ENCODE measurements at places on chromosomes 13 and 19.

DNA sequence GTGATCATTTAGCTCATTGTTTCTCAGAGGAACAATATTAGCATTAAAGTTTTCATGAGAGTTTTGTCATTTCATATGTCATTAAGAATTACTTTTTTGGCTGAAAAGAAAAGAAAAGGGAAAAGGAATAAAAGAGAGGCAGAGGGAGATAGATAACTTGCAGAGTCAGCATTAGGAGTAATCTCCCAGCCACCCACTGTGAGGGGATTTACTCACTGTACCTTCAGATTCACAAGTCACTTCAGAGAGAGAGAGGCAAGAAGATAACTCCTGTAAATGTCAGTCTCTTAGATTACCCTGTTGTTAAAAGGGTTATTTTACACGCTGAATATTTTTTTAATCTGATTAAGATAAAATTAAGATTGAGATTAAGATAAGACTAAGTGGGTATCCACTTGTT, 125.2 kb downstream of the POU4F1 start:
- DNase-seq: no peak

DNA sequence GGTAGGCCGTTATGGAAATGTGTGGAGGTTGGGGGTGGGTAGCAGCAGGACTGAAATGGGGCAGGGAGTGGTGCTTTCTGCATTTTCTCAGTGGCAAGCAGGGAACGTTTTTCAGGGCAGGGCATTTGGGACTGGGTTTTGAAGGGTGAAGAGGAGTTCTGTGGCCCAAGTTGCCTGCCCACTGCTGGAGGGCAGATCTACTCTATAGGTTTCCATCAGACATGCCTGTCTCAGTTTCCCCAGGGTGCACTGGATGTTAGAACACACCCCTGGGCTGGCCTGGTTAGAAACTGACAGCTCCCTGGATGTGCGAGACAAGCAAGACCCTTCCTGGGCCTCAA, 870 bp upstream of the GRIN3B start:
- DNase-seq: no peak

DNA sequence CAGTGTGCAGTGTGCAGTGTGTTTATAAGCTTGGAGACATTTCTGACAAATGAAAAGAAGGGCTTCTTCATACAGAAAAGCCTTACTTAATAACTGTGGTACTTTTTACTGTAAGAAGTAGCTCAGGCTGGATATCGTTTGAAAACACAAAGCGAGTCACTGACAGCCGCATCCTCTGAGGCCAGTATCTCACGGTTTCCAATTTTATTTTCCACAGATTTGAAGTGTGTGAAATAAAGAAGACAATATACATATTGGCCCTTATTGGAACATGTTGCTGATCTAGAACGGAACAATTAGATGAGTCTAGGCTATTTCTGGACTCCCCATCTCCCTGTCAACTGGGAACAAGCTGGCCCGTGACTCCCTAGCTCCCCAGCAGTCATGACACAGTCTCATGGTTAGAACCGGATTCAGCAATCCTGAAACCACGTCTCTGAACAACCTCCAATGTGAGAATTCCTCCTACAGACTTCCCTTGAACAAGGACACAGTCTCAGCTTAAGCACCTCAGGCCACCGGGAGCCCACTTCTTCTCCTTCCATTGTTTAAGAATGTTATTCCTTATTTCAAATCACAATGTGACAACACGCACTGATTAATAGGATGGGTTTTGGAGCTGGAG, 484.5 kb downstream of the COG6 start:
- DNase-seq: no peak

DNA sequence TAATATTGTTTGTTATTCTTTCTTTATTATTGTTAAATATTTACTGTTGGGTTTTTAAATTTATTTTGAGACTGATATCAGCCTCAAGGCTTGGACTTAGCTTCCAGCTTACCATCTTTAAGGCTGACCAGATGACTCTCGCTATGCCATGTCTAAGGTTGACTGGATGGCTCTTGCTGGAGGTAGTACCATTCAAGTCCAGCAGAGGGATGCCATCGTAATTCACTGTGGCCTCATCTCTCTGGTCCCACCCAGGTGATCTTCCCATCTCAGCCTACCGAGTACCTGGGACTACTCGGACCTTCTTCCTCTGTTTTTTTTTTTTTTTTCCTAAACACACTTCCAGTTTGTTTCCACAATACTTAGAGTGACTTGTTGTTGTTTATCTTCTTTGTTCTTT, 41.7 kb upstream of the ZNF91 start:
- DNase-seq: no peak

GRCh38 chr13:30339738-30340330, 32.5 kb upstream of the KATNAL1 start:
- no peak for DNase-seq

DNA sequence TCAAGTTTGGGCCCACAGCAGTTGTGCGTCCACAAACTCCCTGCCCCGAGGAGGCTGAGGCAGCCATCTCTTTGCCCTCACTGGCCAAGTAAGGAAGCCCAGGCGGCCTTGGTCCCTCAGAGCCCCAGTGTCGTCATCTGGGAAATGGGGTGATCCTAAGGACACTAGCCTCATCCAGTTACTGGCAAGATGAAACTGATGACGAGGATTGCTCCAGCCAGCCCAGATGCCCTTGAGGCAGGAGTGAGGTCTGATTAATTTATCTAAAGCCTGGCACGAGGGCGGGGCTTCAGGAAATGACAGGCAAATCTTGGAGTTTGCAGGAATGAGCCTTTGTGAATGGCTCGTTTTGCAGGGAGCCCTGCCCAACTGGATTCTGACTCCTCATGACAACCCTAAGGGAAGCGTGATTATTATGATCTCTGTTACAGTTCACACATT, 5.6 kb downstream of the LIPE start:
- no peak for DNase-seq

GRCh38 chr19:708154-709143, at the start of gene PALM:
Gene PALM, plus strand, starts transcription at chr19:708935. Its CDS starts 212 bp downstream, at chr19:709147.
- no peak for DNase-seq

- no peak for DNase-seq
Observed at GRCh38 chr13:33799950-33800592, 17.9 kb upstream of the RFC3 start.

DNA sequence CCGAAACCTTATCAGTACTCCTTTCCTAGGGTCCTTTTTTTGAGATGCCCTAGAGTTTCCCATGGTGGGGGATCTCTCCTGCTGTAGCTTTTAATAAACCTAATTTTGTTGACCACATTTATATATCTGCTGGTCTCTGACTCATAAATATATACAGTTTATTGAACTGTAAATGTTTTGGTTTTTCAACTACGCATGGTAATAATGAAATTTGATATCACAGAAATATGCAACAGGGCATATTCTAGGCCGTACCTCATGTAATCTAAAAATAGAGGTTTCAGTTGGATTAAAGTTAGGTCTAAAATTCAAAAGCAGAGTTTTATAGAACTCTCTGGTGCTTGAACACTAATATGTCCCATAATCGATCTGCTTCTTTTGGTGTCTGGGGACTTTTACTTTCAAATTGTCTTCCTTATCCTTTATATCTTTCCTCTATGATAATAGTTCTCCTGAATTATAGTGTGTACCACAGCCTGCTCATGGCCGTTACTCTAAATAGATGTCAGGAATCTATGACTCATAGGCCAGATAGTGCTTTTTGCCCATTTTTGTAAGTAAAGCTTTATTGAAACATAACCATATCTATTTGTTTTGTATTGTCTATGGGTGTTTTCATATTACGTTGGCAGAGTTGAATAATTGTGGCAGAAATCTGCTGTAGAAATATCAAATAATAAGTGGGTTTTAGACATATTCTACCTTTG, 324.8 kb upstream of the PCDH9 start:
- no peak for DNase-seq

GRCh38 chr13:74771964-74772363, 637.8 kb upstream of the KLF12 start:
- DNase-seq: no peak

DNA sequence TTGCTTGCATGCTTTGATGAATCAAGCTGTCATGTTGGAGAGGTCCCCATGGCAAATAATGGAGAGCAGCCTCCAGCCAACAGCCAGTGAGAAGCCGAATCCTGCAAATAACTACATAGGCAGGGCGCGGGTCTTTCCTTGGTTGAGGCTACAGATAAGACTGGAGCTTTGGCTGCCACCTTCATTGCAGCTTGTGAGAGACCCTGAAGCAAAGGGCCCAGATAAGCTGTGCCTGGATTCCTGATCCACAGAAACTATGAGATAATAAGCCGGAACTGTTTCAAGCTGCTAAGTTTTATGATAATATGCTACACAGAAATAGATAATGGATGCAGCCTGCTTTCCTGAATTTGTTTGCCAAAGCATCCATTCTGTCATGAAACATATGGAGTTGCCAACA, 257.0 kb downstream of the HS6ST3 start:
- DNase-seq: no peak

- no peak for DNase-seq
Observed at GRCh38 chr19:11541238-11541637, 2.6 kb downstream of the CNN1 start.

DNA sequence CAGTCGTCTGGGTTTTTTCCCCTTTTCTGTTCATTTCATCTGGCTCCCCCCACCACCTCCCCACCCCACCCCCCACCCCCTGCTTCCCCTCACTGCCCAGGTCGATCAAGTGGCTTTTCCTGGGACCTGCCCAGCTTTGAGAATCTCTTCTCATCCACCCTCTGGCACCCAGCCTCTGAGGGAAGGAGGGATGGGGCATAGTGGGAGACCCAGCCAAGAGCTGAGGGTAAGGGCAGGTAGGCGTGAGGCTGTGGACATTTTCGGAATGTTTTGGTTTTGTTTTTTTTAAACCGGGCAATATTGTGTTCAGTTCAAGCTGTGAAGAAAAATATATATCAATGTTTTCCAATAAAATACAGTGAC, 9.3 kb downstream of the CALM3 start:
- DNase-seq: no peak

DNA sequence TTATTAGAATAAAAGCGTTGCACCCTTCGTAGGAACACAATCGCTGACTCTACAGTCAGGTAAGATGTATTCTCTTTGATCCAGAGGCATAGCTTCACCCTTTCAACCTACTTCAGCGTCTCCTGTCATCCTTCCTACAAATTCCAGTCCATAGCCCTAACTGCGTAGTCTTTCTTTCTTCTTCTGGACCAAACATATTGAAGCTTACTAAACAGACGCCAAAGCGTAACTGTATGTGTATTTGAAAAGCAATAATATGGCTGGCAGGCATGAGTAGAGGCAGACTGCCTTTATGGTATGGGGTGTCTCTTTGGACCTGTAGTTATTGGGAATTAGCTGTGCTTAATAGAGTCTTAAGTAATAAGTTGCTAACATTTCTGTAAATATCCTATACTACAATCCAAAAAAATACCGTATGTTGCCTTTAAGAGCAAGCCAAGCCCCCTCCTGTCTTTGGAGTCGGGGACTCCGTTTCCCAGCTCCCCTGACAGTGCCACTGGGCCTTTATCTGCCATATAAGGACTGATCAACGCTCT, 392 bp upstream of the ZNF548 start:
- DNase-seq: no peak

- no peak for DNase-seq
Observed at GRCh38 chr13:108352599-108352998, 83.1 kb downstream of the TNFSF13B start.

DNA sequence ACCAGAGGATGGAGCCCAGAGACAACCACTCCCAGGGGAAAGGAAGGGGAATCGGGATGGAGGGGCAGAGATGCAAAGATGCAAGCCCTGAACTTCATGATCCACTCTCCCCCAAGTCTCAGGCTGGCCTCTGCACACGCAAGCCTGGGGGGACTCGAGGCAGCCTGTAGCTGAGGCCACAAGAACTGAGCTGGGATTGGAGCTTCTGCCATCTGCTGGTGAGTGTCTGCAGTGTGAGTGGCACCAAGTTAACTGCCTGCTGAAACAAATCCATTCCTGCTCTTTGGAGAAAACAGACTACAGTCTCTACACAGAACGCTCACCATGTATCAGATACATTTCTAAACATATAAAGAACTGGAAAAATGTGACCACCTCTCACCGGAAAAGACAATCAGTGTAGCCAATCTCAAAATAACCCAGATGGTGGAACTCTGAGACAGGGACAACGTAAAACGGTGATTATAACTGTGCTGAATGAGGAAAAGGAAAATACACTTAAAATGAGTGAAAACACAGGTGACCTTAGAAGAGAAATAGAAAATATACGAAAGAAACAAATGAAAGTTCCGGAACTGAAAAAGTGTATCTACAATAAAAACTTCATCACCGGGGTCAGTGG, 62.1 kb downstream of the KLF2 start:
- DNase-seq: peak; percentile 41

DNA sequence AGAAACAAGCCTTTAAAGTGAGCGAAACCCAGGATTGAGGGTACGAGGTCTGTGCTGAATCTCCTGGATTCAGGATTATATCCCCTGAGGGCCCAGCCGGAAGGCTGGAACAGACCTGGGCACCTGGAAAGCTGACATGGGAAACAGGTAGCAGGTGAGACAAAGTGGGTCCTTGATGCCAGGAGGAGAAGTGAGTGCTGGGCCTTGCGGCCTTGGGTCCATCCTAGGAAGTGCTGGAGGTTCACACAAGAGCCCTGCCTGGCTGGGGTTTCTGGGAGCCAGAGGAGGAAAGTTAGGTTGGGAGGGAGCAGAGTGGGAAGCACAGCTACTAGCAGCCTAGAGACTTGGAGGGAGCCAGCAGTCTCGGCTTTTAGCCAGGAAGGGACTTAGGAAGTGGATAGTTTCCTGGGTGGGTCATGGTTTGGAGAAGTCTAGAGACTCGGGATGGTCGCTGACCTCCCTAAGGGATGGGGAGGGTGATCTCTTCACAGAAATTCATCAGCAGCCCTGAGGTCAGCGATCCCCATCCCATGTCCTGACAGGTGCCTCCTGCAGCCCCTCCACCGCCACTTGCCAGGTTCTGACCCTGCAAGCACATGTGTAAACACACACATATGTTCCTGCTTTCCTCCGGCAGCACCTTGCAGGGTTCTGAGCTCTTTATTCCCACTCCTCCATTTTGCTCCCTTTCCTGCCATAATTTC, 29.4 kb upstream of the ZNF492 start:
- no peak for DNase-seq

GRCh38 chr19:29687897-29688728, 22.9 kb downstream of the PLEKHF1 start:
- no peak for DNase-seq

- no peak for DNase-seq
Observed at GRCh38 chr19:7328647-7329046, 20.1 kb upstream of the ARHGEF18 start.

DNA sequence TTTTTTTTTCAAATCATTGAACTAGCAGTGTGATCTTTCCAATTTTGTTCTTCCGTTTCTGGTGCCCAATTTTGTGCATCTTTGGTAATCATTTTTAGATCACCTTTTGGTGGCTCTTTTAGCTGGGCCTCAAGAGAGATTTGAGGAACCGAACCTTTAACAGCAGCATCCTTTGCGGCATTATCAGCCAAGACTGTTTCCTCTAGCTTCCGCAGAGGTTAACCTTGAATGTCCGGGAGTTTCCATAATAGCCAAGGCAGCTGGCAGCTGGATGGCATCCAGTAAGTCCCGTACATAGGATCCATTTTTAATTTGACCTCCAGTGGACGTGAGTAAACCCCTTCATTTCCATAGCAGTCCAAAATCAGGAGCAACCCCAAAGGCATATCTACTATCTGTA, 9.6 kb downstream of the IRGC start:
- no peak for DNase-seq

All from T-helper 9 cell (primary cell).